ENCODE measurements at places on chromosomes 6 and 20.

GRCh38 chr6:9380568-9380967 lies 945.2 kb upstream of the SLC35B3 start:
- DNase-seq = no peak

DNA sequence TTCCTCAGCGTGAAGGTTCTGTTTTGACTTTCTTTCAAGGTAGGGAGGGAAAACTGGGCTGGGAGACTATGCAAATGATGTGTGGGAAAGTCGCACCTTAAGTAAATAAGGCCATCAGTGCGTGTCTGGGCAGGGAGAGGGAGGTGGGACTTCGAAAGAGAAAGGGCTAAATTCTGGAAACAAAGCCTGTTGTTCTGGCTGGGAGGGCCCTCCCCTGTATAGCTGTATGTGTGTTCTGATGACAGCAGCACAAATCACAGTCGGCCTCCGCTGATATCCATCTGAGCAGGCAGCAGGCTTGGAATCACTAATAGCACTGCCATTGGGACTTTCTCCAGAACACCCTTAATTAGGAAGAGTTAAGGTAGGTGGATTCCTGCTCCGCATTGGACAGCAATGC lies 19.2 kb downstream of the JAG1 start:
- no peak for DNase-seq

GRCh38 chr6:5764401-5764955 lies 242.2 kb downstream of the NRN1 start:
- peak; percentile 35 for DNase-seq

GRCh38 chr6:132213732-132214131 lies 187.5 kb downstream of the MOXD1 start:
- DNase-seq = no peak

- no peak for DNase-seq
These were observed 402.7 kb upstream of the AGPAT4 start for GRCh38 chr6:161676586-161676985.

DNA sequence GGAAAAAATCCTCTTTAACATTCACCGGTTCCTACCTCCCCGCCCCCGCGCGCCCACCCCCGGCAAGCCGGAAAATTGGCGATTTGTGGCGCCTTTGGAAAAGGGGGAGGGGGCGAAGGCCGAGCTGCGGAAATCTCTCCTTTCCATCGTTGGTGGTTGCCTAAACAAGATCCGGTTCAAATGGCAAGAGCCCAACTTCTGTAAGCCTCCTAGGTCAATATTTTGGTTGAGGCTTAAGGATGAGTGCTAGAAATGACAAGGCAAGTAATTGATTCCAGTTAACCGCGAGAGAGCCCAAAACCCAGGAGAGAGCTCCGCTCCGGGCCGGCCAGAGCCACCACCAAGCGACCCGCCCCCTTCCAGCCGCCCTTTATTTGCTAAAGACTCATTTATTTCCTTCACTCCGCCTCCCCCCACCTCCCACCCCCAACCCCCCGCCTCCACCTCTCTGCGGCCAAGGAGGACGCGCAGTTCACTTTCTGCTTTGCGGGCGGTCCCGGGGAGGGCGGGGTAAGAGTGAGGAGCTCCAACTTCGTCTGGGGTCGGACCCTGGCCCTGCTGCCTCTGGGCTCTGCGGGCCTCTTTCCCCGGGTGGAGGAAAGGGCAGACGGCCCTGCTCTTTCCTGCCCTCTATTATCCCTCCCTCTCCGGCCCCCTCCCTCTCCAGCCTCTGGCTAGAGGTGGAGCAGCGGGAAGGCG lies 838 bp upstream of the NKX2-2 start:
- peak; percentile 70 for DNase-seq

DNA sequence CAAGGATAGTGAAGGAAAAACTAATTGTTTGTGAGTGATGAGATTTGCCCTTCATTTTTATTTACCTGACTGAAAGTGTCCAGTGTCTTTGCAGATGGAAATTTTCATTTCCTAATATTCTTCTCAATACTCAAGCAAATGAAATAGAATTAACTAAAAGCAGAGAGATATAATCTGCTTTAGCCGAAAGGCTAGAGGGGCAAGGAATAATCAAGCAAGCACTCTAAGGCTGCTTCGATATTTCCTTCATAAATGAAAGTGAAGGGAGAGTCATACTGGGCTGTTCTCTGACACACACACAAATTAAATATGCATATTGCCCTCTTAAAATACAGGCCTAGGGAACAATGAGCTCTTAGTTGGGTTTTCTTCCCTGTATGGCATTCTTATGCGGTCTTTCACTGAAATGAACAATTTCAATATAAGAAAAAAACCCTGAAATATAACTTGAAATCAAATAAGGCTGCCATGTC lies 47.5 kb upstream of the POPDC3 start:
- DNase-seq = peak; percentile 22

DNA sequence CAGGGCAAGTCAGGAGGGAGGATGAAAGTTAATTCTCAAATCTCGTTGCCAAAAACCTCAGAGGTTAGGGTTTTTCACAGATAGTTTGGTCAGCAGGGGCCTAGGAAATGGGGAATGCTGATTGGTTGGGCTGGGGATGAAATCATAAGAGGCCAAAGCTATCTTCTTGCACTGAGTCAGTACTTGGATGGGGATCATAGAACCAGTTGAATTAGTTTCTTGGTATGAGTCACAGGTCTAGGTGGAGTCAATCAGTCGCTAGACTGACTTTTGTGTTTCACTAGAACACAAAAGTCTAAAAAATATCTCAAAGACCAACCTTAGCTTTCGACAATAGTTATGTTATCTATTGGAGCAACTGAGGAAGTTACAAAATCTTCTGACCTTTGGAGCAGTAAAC lies 368.5 kb downstream of the TBC1D32 start:
- DNase-seq = no peak

- DNase-seq = no peak
These were observed 1.5 kb downstream of the DLL1 start for GRCh38 chr6:170289180-170289931.

DNA sequence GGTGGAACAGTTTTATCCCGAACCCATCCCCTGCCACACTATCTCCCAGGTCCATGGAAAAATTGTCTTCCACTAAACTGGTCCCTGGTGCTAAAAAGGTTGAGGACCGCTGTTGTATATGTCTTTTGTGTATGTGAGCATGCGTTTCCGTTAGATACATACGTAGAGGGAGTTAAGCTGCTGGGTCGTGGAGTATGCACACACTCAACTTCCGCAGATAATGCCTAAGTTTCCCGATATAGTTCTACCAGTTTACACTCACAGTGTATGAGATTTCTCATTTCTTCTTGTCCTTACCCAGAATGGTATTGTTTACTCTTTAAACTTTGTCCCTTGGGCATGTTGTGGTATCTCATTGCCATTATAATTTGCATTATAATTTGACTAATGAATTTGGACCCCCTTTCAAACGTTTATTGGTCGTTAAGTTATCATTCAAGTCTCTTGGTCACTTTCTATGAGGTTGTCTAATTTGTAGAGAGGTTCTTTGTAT lies 50.5 kb upstream of the SCAF8 start:
- DNase-seq = no peak

DNA sequence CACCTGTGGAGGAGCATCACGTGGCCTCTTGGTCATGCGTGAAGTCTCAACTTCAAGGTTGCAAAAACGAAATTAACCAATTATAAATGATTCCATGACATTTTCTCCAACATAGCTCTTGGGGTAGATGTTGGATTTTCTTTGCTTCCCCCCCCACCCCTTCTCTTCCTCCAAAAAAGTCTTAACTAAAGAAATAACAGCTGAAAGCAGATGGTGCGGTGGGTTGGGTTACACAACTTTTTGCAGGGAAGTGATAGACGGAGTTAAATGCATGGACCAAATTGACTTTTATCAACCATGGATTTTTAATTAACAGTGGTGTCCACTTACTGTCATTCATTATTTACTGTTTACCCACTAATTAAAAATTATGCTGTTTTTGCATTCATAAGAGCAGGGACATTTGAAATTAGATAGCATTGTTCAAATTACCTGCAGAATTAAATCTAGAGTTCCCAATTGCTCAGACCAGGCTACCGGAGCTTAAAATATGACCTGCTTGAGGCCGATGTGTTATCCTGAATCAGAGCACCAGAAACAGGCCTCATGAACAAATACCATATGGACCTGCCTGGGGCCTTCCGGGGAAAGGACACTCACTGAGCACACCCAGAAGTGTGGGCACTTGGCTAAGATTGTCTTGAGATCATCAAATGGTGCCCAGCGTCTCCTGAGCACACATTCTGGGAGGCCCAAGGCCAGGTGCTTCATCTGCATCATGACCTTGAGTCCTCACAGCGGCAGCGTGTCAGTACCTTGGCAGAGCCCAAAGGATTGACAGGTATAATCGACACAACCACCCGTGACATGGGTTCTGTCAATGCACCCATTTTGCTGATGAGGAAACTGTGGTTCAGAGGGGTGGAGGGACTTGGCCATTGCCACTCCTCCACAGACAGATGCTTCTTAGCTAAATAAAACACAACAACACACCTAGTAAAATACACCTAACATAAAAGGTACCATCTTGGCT lies 41.5 kb downstream of the APCDD1L start:
- no peak for DNase-seq

DNA sequence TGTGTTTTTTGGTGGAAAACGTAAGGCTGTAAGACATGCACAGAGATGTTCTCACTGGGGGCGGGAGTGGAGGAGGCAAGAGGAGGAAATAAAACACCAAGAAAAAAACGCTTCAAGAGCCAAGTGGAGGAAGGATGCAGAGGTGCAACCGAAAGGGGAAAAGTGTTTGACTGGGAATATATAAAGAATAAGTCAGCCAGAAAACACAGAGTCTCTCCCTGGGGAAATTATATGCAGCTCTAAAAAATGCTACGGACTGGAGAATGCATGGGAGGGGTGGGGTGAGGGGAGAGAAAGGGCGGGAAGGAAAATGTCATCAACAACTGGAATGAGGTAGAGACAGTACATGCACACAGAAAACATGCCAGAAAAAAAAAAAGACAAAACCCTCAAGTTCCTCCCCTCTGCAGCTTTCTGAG lies 133.5 kb downstream of the SCML4 start:
- no peak for DNase-seq

GRCh38 chr6:149236589-149236988 lies 80.9 kb upstream of the TAB2 start:
- DNase-seq = no peak

GRCh38 chr6:167053895-167054530 lies 54.8 kb downstream of the CEP43 start:
- no peak for DNase-seq

DNA sequence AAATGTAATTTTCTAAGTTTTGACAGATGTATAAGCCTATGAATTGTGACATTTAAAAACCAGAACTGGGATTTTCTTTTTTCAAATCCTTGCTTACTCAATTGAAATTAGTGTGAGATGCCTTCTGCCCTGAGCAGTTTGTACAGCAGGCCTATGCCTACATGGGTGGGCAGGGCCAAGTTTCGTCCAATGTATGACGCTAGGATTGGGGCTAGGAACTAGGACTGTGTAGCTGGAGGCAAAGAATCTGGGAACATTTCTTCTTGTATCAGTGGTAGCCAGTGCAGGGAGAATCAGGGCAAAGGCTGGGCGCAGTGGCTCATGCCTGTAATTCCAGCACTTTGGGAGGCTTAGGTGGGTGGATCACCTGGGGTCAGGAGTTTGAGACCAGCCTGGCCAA lies 3.9 kb upstream of the PTPRA start:
- DNase-seq = no peak

DNA sequence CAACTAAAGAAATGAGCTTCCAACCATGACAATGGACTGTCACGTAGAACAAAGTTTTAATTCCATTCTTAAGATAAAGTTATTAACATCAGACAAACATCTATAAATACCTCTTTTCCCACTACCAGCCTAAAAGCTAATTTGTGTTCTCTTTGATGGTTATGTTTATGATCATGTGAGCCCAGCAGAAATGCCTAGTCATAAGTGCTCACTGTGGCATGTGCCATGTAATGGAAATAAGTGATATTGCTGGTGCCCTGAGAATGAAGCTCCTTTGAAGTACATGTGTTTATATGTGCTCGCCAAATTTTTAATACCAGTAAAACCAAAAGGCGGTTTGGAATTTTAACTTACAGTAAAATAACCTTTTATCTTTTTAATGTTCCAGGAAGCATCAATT lies 205.8 kb downstream of the ISM1 start:
- no peak for DNase-seq

DNA sequence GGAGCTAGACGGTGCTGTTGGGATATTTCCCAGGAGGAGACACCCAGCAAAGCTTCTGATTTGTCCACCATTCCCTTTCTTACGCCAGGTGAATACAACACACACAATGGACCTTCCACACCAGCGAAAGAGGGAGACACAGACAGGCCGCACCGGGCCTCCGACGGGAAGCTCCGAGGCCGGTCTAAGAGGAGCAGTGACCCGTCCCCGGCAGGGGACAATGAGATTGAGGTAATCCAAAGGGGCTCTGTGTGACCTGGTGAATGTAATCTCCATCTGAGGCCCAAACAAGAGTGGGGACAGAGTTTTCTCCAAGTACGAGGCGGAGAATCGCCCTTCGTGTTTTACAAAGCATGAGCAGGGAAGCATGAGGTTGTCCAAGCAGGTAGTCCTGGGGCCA lies 194.5 kb downstream of the EYA2 start:
- no peak for DNase-seq

GRCh38 chr20:6623989-6624388 lies 143.5 kb upstream of the BMP2 start:
- DNase-seq = no peak

DNA sequence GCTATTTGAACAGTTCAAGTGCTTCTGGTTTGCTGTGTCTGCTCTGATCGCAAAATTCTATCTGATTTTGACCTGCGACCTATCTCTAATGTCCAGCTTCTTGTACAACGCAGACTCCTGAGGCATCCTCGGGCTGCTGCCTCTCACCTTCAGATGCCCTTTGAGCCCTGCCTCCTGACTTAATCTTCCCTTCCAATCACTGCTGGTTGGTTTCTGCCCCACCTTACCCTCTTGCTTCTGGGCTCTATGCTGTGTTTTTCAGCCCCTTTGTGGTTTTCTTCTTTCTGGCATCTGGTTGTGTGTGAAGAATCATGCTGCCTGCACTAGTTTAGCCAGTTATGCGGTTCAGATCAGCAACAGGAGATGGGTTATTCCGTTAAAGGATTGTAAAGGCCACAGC lies 131.2 kb upstream of the THEMIS start:
- DNase-seq = no peak

GRCh38 chr6:121449331-121449730 lies 13.9 kb downstream of the GJA1 start:
- DNase-seq = no peak

GRCh38 chr6:21679761-21680265 lies 86.3 kb downstream of the SOX4 start:
- no peak for DNase-seq

DNA sequence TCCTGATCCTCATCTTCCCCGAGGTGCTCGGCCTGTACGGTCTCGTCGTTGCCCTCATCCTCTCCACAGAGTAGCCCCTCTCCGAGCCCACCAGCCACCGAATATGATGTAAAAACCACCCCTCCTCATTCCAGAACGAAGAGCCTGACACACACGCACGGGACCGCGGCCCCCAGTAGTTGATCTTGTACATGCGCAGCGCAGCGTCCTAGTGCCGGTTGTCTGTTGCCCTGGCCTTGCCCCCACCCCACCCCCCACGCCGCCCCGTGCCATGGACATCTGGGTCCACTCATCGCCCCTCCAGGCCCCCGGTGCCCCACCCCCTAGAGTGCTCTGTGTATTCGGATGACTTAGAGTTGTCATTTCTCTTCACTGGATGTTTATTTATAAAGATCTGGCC lies 5.2 kb upstream of the PRPH2 start:
- DNase-seq = peak; percentile 2

Data from globus pallidus (tissue), 1 donor.